ENCODE measurements at places on chromosomes 3 and 15.
A peak's percentile ranks its signal among the peaks of the same experiment; 100 is the strongest.

GRCh38 chr3:160003520-160004128 lies 15.0 kb downstream of the IL12A start:
- peak; percentile 52 for DNase-seq

GRCh38 chr3:45753095-45753494 lies 43.2 kb downstream of the SLC6A20 start:
- DNase-seq = no peak

- no peak for DNase-seq
These were observed 77.9 kb downstream of the SLC9A9 start for GRCh38 chr3:143770391-143770790.

DNA sequence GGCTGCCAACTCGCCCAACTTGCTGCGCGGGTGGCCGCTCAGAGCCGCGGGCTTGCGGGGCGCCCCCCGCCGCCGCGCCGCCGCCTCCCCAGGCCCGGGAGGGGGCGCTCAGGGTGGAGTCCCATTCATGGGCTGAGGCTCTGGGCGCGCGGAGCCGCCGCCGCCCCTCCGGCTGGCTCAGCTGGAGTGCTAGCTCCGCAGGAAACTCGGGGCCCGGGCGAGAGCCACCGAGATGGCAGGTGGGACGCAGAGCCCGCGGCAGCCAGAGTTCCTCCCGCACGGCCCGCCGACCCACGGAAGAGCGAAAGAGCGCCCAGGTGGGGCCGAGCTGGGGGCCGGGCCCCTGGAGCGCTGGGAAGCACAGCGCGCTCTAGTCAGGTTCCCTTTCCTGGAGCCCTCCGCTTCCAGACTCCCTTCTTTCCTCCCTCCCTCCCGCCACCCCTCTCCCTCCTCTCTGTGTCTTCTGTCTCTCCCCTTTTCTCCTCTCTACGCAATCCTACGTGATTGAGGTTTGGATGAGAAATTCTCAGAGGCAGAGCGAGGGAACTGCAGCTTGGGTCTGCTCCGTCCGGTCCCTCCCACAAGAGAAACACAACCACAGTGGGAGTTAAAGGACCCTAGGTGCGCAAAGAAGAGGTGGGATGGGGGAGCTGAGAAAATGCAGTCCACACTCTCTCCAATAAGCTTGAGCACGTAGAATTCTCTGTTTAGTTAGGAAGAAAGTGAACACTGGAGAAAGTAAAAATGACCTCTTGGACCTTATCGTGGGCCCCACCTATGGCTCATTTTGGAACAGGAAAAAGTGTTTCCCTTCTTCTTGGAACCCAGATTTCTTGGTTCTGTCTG lies 317.3 kb downstream of the FGF12 start:
- DNase-seq = no peak

GRCh38 chr15:55247766-55248427 lies 41.7 kb downstream of the RAB27A start:
- DNase-seq = no peak

DNA sequence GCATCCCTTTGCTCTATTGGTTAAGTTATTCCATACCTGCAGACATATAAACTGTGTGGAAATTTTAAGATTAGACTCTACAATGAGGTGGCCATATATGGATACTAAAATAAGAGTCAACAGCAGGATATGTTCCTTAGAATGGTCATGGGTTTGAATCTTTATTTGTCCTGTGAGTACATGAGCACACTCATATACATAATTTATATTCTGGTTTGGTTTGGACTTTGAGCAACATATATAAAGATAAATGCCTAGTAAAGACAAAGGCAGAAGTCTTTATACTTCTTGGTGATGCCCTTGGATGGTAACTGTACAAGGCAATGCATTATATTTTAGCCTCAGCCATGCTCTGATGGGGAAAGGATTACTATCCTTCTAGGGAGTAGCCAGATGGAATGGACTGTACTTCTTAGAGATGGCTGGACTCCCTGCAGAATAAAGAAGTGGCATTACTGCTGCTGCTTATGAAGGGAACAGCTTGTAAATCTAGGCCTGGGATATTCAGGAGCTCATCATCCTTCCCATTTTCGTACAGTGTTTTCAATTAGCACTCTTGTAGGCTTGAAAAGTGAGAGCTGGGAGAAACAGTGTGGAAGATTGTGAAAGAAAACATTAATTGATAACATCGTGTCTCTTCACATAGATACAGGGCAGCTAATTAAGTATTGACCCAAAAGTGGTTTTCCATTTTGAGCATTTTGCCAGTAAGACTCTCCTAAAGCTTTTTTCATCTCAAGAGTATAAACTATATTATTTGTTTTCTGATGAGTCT lies 60.4 kb downstream of the HMG20A start:
- no peak for DNase-seq

- DNase-seq = no peak
These were observed 16.0 kb downstream of the DZIP3 start for GRCh38 chr3:108605491-108605890.

DNA sequence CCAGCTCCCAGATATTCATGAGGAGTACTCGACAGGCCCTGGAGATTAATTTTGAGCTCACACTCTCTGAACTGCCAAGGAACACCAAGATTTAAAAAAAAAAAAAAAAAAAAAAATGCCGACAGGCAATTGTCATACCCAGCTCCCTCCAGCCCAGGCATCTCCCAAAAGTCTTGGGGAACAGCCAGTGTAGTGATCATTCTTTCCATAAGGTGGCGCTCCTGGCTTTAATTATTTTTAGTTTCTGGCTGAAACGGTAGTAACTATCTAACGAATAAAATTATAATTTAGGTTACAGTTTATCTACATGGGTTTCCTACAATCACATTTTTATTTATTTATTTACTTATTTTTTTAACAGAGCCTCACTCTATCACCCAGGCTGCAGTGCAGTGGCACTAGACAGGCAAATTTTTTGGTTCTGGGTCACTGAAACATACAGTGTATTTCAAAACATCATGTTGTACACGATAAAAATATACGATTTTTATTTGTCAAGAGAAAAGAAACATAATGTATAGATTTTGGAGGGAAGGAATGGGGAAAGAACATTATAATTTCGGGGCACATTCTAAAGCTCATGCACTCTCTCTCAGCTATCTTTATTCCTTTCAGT lies 157.3 kb downstream of the ADAMTS9 start:
- peak; percentile 42 for DNase-seq

GRCh38 chr15:89400782-89401545 lies 66.3 kb upstream of the POLG start:
- no peak for DNase-seq

DNA sequence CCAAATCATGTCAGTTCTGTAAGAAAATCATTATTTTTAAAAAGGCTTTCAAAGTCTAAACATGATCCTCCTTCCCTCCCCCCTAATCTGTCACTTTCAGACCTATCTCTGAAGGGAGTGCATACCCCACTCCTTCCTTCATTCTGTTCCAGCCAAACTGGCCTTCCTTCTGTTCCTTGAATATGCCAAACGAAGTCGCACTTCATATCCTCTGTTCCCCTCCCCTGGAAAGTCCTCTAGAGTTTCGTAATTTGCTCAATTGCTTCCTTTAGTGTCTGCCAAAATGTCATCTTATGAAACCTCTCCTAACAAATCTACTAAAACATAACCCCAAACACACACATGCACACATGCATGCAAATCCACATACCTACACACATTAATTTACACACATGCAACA lies 69.5 kb upstream of the TUSC7 start:
- DNase-seq = no peak

GRCh38 chr3:120420928-120421551 lies 29.8 kb downstream of the FSTL1 start:
- DNase-seq = no peak

DNA sequence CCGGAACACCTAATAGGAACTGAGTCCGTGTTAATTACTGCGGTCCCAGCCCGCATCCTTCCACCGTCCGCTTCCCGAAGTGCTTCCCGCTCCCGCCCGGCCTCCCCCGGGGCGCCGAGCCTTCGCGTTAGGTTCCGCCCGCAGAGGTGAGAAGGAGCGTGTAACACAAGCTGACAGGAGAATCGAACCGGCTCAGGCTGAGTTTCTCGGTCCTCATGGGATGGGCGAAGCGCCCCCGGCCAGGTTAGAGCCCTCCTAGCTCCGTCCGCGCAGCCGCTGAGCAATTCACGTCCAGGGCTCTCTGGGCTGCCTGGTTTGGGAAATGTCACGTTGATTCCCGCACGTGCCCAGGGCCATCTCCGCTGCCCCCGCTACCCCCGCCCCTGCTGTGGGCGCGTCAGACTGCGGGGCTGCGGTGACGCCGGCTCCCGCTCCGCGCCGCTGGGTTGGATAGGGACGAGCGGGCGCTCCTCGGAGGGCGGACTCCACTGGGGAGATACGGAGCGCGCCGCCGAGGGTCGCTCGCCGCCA lies 954 bp downstream of the CLDN11 start:
- no peak for DNase-seq

- no peak for DNase-seq
These were observed 53.9 kb upstream of the ZBED2 start for GRCh38 chr3:111648991-111649579.

Data from liver (tissue), 10 donors.